Activated T-cell treated with anti-CD3 and anti-CD28 coated beads for 24 hours (primary cell): ENCODE measurements at places on chromosomes 7 and 10.
A peak's percentile ranks its signal among the peaks of the same experiment; 100 is the strongest.

GRCh38 chr7:69683002-69683401, 84.7 kb downstream of the AUTS2 start:
- no peak for DNase-seq

DNA sequence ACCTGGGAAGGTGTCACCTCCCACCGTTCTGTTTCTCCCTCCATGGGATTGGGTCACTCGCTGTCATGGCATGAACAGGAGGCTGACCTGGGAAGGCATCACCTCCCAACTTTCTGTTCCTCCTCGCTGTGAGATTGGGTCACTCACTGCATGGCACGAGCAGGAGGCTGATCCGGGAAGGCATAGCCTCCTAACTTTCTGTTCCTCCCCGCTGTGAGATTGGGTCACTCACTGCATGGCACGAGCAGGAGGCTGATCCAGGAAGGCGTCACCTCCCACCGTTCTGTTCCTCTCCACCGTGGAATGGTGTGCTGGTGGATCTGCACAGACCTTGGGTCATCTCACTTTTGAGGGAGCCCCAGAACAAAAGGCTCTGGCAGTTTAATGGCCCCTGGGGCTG, 239.2 kb upstream of the PRKCQ start:
- DNase-seq = no peak

- DNase-seq = no peak
These were observed 256.4 kb downstream of the FZD1 start for GRCh38 chr7:91520645-91521044.

- DNase-seq = no peak
These were observed 47.9 kb downstream of the MTERF1 start for GRCh38 chr7:91832493-91833045.

GRCh38 chr10:110671788-110672579, 27.8 kb downstream of the RBM20 start:
- peak; percentile 70 for DNase-seq

GRCh38 chr7:43650457-43651052, 67.6 kb downstream of the STK17A start:
- no peak for DNase-seq

DNA sequence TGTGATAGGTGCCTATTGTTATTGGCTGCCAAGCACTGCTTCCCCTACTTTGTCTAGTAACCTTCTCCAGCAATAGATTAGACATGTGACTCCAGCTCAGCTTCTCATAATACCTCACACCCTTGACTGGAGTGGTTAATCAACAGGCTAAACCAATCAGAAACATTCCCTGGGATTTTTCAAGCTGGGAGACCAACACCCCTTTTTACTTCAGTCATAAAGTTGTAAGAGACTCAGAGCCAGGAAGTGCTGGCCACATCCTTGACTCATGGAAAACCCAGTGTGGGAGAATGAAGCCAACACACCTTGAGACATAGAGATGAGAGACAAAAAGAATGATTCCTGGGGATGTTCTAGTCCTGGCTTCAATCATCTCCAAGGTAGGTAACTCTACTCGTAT, 62.6 kb upstream of the HECTD2 start:
- DNase-seq = no peak

DNA sequence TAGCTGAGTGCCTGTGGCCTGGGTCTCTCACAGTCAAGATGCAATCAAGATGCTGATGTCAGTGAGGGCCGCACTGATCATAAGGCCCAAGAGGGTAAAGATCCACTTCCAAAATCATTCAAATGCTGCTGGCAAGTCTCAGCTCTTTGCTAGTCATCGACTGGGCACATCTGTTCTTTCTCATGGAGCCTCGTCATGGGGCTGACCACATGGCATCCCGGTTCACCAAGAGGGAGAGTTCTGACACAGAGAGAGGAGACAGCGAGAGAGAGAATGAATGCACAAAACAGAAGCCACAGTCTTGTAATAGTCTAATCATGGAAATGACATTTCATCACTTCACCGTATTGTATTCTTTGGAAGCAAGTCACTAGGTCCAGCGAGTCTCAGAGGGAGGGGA, 1067.5 kb upstream of the C7orf33 start:
- DNase-seq = no peak

DNA sequence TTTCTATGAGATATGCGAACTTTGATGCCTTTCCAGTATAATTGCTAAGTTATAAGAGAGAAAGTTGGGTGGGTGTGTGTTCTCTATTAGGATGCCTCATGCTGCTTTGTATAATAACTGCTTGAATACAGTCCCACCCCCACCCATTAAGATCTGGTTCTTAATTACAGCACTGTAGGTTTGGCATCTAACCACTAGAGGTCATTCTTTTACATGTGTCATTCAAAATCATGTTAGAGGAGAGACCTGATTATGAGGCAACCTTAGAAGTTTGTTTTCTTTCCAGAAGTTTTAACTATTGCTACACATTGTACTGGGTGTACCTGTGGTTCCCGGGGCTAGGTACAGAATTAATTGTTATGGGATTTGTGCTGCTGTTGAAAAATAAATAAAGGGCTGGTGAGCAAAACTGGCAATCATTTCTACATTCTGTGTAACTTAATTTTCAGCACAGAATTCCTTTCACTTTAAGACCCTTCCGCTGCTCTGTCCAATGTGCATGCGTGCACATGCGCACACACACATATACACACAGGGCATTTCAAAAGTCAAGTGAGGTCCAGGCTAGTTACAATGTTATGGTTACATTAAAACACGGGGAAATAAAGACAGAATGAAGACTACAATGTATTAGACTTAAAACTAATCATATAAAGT, 1156.3 kb downstream of the SORCS3 start:
- DNase-seq = no peak
